ENCODE measurements at places on chromosomes 3 and 15. TPM values are rescaled to one million over a fixed set of nuclear protein-coding genes. Genes with fewer than 3 reads are reported as not detected.

The ZMYND10 gene
- total RNA-seq = 0.26 TPM

The KBTBD12 gene
- 5.5 TPM for total RNA-seq

The POU1F1 gene
- total RNA-seq = not detected

The DCLK3 gene
- not detected for total RNA-seq

The SLC7A14 gene
- total RNA-seq = not detected

The BCL6 gene
- 90.7 TPM for total RNA-seq

The SLCO3A1 gene
- 42.3 TPM for total RNA-seq

The THSD4 gene
- 57.9 TPM for total RNA-seq

The LYZL4 gene
- not detected for total RNA-seq

The AQP9 gene
- 0.49 TPM for total RNA-seq

The TRH gene
- not detected for total RNA-seq

The NR1I2 gene
- total RNA-seq = 1.2 TPM

The TRAT1 gene
- 0.96 TPM for total RNA-seq

The CSNK1G1 gene
- 29.5 TPM for total RNA-seq

The TIMMDC1 gene
- 93.8 TPM for total RNA-seq

The FAIM gene
- total RNA-seq = 13.7 TPM

The PLD1 gene
- total RNA-seq = 43.7 TPM

The ROPN1B gene
- 1.4 TPM for total RNA-seq

The ALPK3 gene
- total RNA-seq = 9.7 TPM

The DAG1 gene
- 94.0 TPM for total RNA-seq

The MRAS gene
- total RNA-seq = 26.2 TPM

The MEX3B gene
- total RNA-seq = 0.55 TPM

The SLTM gene
- 159 TPM for total RNA-seq

The SOX2 gene
- 0.16 TPM for total RNA-seq

The TMC3 gene
- 1.4 TPM for total RNA-seq

The PDCD6IP gene
- 211 TPM for total RNA-seq

Measured in ureter (tissue), 1 donor.